ENCODE measurements at places on chromosomes 1 and 21.

DNA sequence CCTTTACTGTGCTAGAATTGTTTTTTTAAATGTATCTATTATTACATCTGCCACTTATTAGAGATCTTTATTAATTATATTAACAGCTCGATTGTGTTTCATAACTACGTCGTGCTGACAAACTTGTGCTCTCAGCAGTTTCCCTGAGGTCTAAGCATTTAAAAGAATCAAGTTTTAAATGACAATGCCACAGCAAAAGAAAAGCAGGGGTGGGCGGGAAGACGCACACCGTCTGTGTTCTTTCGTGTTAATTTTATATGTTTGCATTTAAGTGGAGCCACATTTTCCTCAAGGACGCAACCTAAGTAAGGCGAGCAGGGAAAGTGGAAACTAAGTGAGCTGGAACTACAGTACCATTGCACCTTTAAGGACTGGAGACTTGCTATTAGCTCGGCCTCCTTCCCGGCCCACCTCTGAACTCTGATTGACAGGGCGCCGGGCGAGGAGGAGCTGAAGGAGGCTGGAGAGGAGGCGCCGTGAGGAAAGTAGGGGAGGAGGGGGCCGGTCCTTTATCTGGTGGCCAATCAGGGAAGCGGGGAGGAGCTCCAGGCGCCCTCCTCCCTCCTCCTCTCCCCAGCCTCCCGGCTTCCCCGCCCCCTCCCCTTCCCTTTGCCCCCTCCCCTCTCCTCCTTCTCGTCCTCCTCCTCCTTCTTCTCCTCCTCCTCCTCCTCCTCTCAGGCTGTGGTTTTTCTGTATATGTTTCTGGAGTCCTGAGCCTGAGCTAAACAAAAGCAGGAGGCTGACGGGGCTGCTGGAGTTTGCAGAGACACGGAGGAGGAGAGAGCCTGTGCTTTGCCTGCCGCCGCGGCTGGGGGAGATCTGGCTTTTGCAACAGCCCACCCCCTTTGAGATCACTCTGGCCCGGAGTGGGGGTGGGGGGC, at the start of gene PBX1:
PBX1 (plus strand) TSS at position 724 of the 881 bp plus-strand sequence.
- DNase-seq, result peak; percentile 39

- no peak for DNase-seq
Observed at GRCh38 chr1:116033322-116033721, 57.0 kb downstream of the SLC22A15 start.

GRCh38 chr1:211650904-211651303, 24.5 kb downstream of the NEK2 start:
- DNase-seq, result no peak

- no peak for DNase-seq
Observed at GRCh38 chr1:10687782-10688408, 108.6 kb downstream of the CASZ1 start.

DNA sequence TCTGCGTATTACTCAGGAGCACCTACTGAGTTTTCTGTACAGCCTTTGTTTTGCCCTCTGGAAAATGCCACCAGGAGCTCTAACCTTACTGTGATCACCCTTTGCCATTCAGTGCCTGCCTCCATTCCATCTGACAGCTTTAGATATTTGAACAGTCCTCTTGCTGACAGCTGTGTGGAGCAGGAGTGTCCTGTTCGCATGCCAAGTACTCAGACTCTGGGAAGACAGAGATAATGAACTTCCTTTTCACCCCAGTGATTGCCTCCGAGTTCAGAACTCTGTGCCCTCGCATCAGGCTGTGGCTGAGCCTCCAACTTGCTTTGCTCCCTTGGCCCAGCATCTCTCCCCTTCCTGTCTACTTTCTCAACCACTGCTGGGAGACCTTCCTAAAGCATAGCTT, 74.0 kb downstream of the CACNA1E start:
- no peak for DNase-seq

DNA sequence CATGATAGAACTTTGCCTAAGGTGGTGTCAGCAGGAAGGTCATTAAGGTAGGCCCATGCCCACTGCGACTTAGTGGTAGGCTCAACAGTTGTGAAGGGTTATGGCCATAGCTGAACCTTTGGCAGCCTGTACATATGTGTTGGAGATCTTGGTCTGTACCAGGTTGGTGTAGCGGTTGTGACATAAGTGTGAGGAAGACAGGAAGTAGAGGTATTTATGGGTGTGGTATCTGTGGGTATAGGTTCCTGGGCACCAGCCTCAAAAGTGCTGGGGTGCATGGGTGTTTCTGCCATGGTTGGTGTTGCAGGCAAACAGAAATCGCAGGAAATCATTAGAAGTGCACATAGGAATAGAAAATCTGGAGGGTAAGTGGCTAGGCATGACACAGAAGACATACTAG, 18.6 kb upstream of the LRIF1 start:
- no peak for DNase-seq

DNA sequence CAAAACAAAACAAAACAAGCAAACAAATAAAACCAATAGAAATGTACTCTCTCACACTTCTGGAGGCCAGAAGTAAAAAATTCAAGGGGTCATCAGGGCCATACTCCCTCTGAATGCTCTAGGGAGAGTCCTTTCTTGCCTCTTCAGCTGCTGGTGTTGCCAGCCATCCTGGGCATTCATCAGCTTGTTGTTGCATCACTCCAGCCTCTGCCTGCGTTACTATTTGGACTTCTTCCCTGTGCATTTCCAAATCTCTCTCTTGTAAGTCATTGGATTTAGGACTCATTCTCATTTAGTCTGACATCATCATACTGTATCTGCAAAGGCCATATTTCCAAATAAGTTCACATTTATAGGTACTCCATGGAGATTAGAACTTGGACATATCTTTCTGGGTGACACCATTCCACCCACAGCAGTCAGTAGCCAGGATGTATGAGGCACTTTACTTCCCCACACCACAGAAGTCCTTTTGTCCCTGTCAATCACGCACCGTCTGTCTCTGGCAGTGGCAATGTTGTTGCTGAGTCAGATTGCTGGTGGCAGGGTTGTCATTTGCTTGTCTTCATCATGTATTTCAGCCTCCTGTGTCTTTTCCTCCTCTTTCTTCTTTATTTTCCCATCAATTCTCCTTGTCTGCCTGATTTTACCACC, 151.0 kb upstream of the KCNJ6 start:
- DNase-seq, result no peak

GRCh38 chr1:42484382-42484781, 21.3 kb downstream of the CCDC30 start:
- DNase-seq, result no peak

- no peak for DNase-seq
Observed at GRCh38 chr1:234531151-234531635, 52.2 kb upstream of the TARBP1 start.

DNA sequence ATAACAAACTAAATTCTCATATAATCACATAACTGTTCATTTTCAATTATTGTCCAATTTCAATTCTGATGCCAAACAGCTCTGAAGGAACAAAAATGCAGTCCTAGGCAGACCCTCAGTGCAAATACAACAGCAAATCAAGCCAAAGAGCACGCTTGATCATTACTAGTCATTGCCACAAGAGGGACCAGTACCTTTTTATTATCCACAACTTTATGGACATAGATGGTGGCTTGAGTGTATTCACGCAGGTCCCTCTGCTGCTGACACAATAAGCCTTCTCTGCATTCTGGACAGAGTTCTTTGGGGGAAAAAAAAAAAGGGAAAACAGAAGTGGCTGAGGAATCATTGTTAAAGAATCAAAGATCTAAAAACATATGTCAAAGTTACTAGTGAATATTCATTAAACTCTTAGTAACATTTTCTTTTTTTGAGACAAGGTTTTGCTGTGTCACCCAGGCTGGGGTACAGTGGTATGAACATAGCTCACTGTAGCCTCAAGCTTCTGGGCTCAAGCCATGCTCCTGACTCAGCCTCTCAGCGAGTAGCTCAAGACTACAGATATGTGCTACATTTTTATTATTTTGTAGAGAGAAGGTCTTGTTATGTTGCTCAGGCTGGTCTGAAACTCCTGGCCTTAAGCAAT, 34.3 kb upstream of the RAP1GAP start:
- no peak for DNase-seq

DNA sequence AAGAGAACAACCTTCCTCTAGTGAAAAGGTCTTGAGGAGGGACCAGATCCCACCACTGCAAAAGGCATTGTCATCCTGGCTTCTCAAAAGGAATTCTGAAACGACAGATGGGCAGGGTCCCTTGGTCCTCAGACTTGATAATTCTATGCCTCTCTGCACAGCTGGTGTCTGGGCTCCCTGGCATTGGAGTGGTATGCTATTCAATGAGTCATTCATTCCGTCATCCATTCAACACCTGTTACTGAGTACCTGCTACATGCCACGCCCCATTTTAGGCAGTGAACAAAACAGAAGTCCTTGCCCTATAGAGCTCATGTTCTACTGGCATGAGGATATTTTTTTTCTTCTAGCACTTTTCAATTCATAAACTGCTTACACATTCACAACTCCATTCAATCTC, 45.8 kb upstream of the HMGB4 start:
- DNase-seq, result no peak

GRCh38 chr1:30641572-30642353, 81.6 kb downstream of the MATN1 start:
- DNase-seq, result no peak

- DNase-seq, result peak; percentile 39
Observed at GRCh38 chr1:51518033-51518585, 957 bp downstream of the EPS15 start.

DNA sequence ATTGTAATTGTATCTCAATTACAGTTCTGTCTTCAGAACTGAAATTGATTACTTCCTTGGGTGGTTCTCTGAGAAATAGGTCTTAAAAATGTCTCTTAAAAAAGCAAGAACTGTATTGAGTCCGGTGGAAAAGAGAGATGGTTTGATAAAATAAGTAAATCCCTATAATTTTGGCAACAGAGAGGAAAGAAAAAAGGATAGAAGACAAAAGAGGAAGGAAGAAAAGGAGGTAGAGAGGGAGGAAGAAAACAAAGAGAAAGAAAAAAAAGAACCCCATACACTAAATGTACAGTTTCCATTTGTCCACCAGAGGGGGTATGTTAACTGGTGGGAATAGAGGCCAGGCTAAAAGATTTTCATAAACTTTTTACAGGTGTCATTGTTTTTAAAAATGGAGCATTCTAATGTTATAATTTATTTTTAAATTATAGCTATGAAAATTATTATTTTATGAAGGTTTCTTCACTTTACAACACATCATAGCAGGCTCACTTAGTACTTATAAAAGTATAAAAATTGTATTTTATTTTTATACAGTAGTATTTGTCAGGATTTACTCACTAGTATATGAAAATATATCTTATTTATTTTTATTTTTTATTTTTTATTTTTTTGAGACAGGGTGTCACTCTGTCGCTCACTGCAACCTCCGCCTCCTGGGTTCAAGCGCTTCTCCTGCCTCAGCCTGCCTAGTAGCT, 2.1 kb upstream of the UBE2T start:
- DNase-seq, result no peak

GRCh38 chr1:12006167-12006921, 13.0 kb upstream of the MIIP start:
- no peak for DNase-seq

DNA sequence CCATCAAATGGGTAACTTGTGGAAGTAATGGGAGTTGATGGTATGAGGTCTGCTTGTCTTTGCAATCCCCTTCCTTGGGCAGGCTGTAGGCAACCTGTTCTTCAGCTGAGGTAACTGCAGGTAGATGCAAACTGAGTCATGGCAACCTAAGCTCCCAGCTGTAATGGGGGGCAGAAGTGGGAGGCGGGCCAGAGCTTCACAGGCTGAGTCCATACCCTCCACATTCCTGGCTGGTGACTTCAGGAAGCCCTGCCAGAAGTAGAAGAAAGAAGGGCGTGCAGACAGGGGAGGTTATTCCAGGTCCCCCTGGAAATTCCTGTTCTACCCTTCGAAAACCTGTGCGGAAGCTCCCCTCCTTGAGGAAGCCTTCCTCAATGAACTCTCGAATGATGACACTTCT, 44.9 kb downstream of the ARHGEF11 start:
- no peak for DNase-seq

GRCh38 chr1:9251501-9251900, 16.9 kb downstream of the H6PD start:
- no peak for DNase-seq

- DNase-seq, result no peak
Observed at GRCh38 chr1:231107151-231107550, 54.7 kb upstream of the TRIM67 start.

- no peak for DNase-seq
Observed at GRCh38 chr1:66154394-66154793, 361.7 kb downstream of the PDE4B start.

DNA sequence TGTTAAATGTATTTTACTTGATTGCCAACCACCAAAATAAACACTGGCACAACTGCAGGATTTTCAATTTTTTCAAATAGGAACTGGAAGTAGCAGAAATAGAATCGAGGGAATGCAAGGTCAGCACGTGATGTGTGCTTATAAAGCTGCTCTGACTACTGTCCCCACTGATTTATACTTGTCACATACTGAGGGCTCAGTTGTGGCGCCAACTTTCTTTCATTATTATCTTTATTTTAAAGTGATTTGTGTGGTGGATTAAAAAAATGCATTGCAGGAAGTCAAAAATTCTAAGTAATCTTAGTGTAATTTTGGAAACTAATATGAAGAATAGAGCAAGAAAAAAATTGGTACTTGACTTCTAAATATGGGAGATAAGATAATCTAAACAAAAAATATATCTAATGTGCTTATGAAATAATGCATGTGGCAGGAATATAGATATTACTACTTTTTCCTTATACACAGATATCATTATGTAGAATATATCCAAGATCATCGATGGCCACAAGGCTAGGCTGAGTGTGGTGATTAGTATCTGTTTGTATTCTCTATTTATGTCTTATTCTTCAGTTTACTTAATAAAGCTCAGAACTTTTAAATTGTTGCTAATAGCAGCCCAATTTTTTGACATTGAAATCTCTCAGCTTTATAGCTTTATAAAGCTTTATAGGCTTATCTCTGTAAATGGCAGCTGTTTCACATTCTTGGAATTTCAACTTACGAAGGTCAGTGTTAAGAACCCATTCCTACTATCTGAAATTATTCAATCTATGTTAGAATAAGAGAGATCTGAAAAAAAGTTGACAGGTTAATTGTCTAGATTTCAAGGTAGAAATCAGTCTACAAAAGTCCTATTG, 404.5 kb upstream of the ADAMTS5 start:
- no peak for DNase-seq

GRCh38 chr1:7570311-7570710, 200.8 kb upstream of the VAMP3 start:
- no peak for DNase-seq

- DNase-seq, result no peak
Observed at GRCh38 chr1:116878804-116879477, 30.8 kb upstream of the PTGFRN start.

DNA sequence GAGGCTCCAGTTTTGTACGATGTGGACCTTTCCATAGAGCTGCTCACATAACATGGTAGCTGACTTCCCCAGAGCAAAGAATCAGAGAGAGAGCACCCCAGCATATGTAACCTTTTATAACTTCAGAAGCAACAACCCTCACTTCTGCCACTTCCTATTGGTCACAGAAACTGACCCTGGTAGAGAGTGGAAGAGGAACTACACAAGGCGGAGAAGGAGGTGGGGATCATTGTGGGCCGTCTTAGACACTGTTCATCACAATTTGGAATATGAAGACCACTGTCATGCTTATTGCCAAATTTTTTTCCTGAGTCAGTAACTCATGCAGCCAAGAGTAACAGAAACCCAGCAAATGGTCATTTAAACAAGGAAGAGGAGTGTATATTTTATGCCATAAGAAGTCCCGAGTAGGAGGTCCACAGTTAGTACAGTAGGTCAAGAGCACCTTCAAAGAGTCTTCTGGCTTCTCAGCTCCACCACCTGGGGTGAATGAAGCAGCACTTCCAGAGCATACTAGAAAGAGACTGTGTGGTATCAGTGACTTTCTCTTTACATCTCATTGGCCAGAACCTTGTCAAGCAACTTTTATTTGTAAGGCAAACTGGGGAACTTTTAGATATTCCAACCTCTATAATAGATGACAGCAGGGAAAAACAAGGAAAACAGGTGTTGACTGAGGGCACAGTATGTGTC, 71.8 kb downstream of the ODF2L start:
- no peak for DNase-seq
